Gastroesophageal sphincter (tissue), 4 donors: ENCODE measurements at places on chromosomes 11 and 22. TPM values are rescaled to one million over a fixed set of nuclear protein-coding genes. Genes with fewer than 3 reads are reported as not detected.

The TYR gene
- total RNA-seq: not detected

The LRRC74B gene
- not detected for total RNA-seq

The TOP3B gene
- total RNA-seq: 8.9 TPM

GRCh38 chr11:12824281-12825041 lies 150.2 kb downstream of the TEAD1 start:
- ATAC-seq: peak; percentile 35

GRCh38 chr22:45164270-45165088 lies 754 bp downstream of the NUP50 start:
- peak; percentile 28 for ATAC-seq

DNA sequence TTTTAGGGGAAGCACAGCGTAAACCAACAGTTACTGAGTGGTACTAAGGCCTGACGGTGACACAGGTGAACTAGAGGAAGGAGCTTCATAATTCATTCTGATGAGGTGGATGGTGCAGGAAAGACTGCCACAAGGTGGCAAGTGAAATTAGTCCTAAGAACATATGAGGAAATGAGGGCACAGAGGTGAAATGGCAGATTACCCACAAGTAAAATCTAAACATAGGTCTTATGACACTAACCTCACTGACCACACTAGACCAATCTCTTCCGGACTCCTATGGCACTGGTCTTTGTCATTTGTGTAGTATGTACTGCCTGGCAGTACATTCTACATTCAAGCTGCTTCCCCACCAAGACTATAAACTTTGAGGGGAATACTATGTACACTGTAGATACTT lies 20.2 kb downstream of the GAB2 start:
- ATAC-seq: no peak

GRCh38 chr11:36411202-36411640 lies 98.9 kb downstream of the TRAF6 start:
- ATAC-seq: peak; percentile 71

The CHRM1 gene
- total RNA-seq: 0.27 TPM

DNA sequence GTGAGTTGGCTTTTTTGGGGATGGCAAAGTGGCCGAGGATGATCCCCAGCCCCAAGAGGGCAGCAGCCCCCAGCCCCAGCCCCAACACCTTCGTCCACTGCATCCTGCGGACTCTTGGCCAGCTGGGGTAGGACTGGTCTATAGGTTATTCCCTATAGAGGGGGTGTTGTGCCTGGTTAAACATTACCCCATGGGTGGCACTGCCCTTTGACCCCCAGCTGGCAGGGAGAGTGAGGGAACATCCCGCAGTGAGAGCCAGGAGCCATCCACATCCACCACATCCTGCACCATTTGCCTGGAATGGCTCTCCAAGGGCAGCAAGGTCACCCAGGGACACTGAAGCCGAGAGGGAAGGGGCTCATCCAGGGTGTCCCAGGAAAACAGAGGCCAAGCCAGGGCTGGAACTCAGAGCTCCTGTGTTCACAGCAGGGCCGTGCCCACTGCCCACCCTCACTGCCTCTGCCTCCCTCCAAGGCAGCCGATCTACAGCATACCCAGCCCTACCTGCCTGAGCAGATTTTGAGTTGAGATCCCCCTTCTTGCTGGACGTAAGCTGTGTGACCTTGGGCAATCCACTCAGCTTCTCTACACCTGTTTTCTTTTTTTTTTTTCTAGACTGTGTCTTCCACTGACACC lies at the start of gene NAALADL1:
TSS of gene NAALADL1 (minus strand) at position 135 of the 636 bp plus-strand sequence. CDS start at position 103, 32 bp downstream.
- no peak for ATAC-seq

DNA sequence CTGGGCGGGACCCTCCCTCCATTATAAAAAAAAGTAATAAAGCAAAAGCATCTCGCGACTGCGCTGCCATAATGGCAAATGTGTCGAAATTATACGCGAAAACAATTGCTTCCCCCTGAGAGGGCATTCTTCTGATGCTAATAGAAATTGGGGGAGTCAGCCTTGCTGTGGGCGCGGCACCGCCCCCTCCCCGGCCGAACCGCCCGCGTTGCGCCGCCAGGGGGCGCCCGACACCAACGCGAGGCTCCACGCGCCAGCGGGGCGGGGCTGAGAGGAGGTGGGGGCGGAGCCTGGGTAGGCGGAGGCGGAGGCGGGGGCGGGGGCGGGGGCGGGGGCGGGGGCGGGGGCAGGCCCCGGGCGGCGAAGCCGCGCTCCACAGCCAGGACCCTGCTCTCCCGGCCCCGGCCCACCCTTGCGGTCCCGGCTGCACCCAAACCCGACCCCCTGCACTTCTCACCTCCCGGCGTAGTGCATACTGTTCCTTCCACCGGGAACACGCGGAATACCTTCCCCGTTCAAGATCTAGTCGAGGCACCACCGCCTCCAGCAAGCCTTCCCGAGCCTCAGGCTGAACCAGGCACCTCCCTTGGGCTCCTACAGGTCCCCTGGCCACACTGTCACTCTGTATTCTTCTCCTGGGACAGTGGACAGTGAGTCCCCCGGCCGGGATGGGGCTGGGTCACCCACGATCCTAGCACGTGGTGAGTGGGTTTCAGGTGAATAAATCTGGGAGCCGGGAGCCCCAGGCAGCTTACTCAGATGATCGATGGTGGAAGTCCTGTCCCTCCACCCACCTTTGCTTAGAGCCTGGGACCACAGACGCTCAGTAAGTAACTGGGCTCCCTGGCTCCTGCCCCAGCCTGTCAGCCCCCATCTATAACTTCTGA lies 15.5 kb upstream of the UPK3A start:
- ATAC-seq: peak; percentile 85

DNA sequence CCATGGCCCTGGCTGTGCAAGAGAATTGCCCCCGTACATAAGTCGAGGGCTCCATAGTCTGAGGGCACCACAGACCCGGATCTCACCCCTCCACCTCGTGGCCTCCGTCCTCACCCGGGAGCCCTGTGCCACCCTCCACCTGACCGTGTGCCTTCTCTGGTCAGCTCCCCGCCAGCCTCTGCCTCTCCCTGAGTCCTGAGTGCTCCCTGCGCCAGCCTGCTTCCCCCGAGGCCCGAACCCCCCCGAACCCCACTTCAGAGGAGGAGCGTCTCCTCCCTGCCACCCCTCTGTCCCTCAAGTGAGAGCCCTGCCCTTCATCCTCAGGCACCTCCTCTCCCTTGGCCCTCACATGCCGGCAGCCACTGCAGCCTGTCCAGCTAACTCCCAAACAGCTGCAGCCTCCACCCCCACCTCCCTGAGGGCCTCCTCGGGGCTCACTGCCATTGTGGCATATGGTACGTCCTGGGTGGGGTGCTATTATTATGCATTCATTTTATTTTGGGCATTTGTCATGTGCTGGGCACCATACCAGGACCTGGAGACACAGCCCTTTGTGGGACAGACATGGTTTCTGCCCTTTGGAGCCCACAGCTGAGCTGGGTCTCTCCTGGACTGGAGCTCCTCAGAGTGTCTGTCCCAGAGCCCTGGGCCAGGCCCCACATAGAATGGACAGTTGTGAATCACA lies 67.2 kb downstream of the MYO7A start:
- no peak for ATAC-seq

GRCh38 chr11:123525097-123525496 lies 95.0 kb downstream of the GRAMD1B start:
- ATAC-seq: no peak

GRCh38 chr22:31488988-31489617 lies 539 bp downstream of the EIF4ENIF1 start:
- peak; percentile 48 for ATAC-seq

The KCNJ1 gene
- total RNA-seq: not detected

The SLC25A45 gene
- total RNA-seq: 3.7 TPM

DNA sequence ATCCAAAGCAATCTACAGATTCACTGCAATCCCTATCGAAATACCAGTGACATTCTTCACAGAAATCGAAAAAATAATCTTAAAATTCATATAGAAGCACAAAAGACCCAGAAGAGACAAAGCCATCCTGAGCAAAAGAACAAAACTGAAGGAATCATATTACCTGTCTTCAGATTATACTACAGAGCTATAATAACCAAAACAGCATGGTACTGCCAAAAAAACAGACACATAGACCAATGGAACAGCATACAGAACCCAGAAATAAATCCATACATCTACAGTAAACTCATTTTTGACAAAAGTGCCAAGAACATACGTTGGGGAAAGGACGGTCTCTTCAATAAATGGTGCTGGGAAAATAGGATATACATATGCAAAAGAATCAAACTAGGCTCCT lies 18.9 kb downstream of the RRP8 start:
- no peak for ATAC-seq

DNA sequence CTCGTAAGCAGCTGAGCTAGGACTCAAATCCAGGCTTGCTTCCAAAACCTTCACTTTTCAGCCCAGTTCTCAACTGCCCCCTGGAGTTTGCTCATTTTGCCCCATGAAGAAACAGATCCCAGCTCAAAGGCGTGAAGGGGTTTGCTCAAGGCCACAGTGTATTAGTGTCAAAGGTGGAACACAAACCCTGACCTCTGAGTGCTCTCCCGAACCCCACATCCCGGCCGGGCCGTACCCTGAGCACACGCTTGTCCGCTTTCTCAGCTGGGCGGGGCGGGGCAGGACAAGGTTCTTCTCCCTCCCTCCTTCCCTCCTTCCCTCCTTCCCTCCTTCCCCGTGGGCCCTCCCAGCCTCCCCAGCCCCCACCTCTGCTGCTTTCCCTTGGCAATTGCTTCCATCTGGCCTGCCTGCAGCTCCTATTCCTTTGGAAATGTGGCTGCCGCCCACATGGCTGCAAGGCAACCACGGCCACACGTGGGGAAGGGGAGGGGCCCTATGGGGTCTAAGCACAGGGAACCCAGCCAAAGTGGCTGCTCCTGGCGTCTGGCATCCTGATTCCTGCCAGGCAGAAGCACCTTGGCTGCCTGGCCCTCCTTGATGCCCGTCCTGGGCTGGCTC lies 4.1 kb downstream of the ST3GAL4 start:
- ATAC-seq: peak; percentile 61

The CD248 gene
- total RNA-seq: 68.2 TPM

The FAM83F gene
- 4.2 TPM for total RNA-seq

GRCh38 chr22:44305888-44306287 lies 6.9 kb downstream of the SHISAL1 start:
- peak; percentile 50 for ATAC-seq

DNA sequence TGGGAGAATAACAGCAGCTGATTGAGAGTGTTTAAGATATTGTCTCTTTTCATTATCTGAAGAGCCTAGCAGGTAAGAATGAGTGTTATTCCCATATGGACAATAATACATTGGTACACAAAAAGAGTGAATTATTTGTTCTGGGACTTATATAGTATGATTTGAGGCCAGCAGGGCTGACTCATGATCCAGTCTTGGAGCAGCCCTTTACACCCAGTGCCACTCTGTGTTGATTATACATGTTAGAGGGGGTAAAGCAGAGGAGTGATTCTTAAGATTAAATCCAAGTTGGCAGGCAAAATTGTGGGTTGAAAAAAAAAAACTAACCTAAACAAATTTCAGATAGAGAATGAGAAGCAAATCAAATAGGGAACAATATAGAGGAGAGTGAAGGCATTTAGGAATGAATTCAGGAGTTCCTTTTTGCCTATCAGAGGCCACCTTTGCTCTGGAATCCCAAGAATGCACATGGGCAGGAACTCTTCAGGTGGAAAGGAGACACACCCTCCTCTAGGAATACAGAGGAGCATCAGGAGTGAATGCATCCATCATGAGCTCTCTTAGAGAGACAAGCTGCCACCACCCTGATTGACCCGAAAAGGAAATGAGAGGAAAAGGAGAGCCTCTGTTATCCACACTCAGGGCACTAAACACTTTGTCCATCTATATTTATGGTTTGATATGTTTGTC lies 19.2 kb upstream of the MRGPRX1 start:
- no peak for ATAC-seq

DNA sequence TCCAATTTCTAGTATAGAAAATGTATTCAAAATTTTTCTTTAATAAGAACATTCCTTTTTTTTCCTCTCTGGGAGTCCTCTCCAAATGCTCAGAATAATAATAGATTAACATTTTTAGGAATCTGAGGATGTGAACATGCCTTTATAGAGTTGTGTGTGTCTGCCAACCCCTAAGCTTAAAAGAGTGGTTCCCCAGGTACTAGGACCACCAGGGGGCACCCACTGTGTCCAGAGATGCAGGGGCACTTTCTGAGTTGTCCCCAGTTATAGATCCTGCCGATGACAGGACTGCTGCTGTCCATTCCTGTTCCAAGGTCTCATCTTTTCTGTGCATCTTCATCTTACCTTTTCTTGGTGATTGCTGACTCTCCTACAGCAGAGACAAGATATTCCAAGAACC lies 27.0 kb upstream of the MICAL2 start:
- no peak for ATAC-seq

The PKNOX2 gene
- total RNA-seq: 1.2 TPM

The CRYBB3 gene
- not detected for total RNA-seq

DNA sequence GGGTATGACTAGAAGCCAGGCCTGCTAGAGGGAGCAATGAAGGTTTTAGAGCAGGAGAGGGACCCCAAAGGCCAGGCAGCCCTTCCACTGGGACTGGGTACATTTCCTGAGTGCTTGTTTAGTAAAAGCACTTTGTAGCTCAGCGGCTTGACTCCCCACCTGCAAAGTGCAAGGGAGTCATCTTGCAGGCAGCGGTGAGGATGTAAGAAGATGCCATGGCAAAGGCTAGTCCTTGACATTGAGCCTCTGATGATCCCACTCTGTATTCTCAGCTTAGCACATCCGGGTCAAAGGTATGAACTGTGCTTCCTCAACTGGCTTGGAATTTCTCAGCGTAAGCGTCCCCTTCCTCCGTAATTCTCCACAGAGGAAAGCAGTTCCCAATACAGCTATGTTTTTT lies 3.1 kb upstream of the UBE2L3 start:
- ATAC-seq: no peak

DNA sequence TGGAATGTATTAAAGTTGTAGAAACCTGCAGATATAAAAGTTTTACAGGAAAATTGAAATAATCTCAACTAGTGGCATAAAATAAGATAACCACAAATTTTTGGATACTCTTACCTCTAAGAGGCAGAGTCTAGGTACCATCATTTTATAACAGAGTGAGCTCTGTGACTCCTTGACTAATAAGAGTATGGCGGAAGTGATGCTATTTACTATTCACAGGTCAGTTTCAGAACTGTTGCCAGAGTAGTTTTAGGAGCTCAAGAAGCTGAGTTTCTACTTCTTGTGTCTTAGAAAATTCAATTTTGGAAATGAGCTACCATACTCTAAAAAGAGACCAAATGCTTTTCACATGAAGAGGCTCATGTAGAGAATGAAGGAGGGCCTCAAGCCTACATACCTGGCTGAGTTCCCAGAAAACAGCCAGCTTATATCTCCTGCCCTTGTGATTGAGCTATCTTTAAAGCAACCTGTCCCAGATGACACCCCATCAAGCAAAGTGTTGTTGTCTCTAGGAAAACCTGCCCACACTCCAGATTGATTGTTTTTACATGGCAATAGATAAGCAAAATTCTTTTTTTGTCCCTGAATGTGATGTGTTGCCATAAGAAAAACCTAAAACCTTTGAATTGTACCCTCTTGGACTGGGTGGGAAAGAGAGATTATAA lies 712.8 kb upstream of the CNTN5 start:
- no peak for ATAC-seq

The HPS4 gene
- 18.7 TPM for total RNA-seq
